ENCODE measurements at places on chromosomes 1 and 21.
A peak's percentile ranks its signal among the peaks of the same experiment; 100 is the strongest.

GRCh38 chr1:111725192-111725591 lies 14.0 kb downstream of the INKA2 start:
- no peak for DNase-seq

DNA sequence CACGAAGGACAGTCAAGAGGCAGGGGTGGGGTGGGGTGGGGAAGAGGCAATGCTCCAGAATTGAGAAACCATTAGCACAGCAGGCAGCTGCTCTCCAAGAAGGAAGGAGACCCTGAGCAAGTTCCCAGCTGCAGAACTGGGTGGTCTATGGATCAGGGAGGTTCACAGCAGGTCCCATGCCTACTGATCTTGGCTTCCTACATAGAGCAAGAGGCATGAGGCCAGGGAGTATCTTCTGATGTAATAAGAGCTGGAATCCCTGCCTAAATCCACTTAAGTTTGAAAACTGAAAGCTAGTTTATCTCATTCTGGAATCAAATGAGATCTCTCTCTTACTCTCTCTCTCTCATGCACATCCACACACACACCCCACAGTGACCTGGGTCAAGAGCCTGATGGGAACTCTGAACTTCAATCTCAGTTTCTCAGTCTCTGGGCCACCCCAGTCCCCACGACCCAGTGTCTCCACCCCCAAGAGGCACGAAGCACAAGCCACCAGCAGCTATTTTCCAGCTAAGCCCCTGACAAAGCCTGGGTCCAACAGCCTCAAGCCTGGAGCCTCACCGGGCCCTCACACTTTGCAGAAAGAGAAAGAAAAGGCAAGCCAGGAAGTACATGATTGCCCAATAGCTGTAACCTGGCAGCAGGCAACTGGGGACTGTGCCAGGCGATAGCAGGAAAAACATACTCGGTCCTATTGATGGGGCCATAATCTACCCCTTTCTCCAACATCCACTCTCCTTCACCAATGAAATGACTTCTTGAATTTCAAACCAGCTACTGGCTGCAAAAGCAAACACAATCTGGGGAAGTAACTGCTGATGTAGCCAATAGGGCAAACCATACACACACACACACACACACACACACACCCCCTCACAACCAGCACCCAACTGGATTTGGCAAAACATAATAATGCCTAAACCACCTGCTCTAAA lies 2.2 kb downstream of the NUAK2 start:
- DNase-seq: peak; percentile 64

- no peak for DNase-seq
Observed at GRCh38 chr1:67339623-67340343, 32.1 kb downstream of the IL12RB2 start.

GRCh38 chr1:224387302-224387912 lies 30.7 kb downstream of the CNIH4 start:
- no peak for DNase-seq

- no peak for DNase-seq
Observed at GRCh38 chr1:195709821-195710220, 898.4 kb downstream of the KCNT2 start.
